ENCODE measurements at places on chromosomes 4 and X.

- no peak for DNase-seq
Measured at GRCh38 chrX:19772822-19773628, 114.4 kb downstream of the SH3KBP1 start.

GRCh38 chr4:74444891-74445642, at the start of gene AREG:
Gene AREG, plus strand, starts transcription at chr4:74445136. Its CDS starts 210 bp downstream, at chr4:74445346.
- DNase-seq = peak; percentile 92

- no peak for DNase-seq
Measured at GRCh38 chrX:78322863-78323262, 4.5 kb downstream of the CYSLTR1 start.

DNA sequence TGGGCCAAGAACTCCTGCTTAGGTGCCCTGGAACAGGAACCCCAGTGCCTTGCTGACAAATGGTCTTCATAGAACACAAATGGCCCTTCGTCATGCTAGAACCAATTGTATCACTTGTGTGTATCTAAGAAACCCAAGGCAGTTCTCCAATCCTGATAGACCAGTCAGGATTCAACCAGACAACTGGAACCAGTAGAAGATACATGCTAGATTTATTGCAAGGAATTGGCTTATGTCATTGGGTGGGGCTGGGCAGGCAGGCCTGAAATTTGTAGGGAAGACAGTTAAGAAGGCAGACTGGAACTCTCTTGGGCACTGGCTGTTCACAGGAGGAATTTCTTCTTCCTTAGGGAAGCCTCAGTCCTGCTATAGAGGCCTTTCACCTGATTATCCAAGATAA, 17.0 kb upstream of the TBL1X start:
- DNase-seq = no peak

- DNase-seq = no peak
Measured at GRCh38 chr4:136796953-136797352, 735.3 kb downstream of the PCDH18 start.

- no peak for DNase-seq
Measured at GRCh38 chr4:140839888-140840790, 84.0 kb upstream of the TBC1D9 start.

DNA sequence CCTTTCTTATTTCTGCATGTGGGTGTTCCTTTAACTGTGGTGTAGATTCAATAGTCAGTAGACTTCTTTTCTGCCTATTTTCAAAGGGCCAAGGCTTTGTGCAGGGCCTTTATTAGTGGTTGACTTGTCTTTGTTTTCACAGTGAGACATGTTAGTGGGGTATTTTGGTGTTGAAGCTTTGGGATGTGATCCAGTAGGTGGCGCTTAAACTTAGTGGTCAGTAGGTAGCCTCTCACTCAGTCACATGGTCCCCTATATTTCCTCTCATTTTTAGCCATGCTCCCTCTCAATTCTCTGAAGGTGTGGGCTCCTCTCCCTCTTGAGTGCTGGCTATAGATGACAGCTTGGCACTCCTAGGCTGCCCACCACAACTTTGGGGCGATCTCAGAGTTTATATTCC, 23.4 kb upstream of the SLC10A7 start:
- no peak for DNase-seq

GRCh38 chr4:23594125-23594524, 295.7 kb downstream of the PPARGC1A start:
- no peak for DNase-seq

DNA sequence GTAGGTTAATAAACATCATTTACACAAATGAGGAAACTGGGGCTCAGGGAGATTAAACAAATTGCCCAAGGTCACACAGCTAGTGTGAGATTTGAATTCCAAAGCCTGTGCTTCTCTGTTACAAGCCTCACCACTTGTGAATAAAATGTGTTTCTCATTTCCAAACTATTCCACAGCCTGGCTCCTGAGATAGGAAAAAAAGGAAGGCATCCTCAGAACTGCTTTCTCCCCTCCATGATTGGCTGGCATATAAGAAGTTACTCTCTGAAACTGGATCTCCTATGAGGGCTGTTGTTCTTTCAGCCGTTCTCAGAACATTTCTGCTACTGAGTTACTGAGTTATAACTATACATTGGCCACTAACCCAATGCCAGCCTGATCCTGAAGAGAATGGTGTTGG, 237.9 kb downstream of the MAML3 start:
- DNase-seq = no peak

DNA sequence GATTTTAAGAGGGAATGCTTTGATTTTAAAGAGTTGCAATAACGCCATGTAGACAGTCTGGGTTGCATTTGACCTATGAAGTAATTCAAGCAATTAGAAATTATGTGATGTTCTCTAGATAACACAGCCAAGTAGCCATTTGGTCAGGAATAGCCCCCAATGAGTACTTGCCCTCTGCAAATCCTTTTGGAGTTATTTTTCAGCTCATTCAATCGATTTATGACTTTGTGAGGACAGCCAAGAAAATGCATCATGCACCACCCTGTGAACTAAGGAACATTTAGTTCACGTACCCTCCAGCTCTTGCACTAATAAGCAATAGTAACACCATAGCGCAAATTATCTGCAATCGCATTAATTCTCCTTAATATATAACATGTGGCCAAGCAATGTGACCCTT, 552.6 kb upstream of the INTU start:
- no peak for DNase-seq

DNA sequence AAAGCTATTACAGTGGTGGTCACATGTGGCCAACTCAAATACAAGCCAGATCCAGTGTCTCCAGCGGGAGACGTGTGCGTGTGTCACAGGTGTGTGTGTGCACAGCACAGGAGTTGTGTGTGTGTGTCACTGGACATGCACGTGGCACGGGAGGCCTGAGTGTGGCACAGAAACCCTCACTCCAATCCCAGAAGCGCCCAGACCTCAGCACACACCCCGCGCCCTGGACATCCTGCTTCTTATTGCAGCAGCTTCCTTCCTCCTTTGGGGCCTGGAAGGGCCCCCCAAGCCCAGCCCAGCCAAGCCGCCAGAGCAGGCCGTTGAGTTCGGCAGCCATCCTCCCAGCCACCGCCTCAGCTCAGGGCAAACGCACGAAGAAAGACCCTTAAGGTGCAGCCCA, 37.9 kb downstream of the ACOX3 start:
- DNase-seq = no peak
